ENCODE measurements at places on chromosomes 6 and 20.

GRCh38 chr6:157714153-157714490 is 108.9 kb upstream of the SNX9 start:
- DNase-seq: no peak

DNA sequence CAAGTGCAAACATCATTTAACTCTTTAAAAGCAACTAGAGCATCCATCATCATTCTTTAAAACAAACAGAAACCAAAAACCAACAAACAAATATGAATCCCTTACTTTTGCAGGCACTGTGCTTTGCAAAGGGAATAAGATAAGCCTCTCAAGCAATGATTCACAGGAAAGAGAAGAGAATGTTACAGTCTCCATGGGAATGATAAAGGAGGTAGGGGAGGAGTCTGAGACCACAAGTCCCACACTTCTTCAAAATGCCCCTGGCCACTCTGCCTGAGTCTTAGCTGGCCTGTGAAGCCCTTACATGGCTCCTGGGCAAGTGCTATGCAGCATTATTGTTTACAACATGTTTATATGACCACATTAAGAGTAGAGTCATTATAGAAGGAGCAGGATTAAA is 257.7 kb upstream of the MARCKS start:
- no peak for DNase-seq

DNA sequence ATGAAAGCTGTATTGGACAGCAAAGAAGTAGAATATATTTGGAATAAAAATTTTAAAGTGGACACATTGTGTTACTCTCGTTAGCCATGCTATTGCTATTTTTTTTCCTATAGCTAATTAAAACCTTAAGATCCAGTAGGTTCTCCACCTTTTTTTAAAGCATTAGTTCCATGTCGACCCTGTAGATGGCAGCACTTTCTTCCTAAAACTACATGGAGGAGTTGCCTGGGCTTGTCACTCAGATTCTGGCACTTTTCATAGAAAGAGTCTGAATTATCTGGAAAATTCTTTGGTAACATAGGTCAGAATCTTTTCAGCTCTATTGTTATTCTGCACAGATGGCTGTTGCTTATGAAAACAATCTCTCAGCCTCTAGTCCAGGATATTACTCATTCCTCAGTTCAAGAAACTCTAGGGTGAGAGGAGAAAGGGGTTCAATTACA is 42.0 kb upstream of the ESR1 start:
- peak; percentile 49 for DNase-seq

DNA sequence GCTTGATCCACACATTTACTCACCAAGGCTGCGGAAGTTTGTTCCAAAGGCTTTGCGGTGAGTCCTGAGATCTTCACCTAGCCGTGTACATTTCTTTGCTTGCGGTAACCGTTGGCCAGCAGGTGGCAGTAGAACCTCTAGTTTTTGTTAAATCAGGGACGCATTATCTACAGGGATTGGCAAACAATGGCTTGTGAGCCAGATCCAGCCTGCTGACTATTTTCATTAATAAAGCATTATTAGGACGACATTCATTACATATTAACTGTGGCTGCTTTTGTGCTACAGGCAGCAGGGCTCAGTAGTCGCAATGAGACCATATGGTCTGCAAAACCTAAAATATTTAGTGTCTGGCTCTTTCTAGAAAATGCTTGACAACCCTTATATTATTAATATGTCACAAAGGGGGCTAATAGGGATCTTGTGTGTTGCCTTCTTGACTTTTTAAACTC is 174.1 kb downstream of the DOK5 start:
- DNase-seq: peak; percentile 52

GRCh38 chr6:110048221-110048875 is 70.2 kb downstream of the GPR6 start:
- no peak for DNase-seq

DNA sequence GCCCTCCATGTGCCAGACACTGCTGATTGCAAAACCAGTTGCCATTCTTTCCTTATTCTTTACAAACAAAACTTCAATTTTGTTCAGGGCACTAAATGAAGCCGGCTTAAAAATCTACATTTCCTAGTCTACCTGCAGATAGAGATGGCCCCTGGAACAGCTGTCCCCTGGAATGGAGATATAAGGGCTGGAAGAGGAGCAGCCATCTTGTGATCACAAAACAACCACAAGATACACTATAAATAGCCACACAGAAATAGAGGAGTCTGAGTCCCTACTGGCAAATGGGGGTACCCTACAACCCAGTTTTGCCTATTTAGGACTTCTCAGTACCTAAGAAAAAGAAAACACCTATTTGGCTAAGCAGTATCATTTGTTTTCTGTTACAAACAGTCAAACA is 115.9 kb upstream of the BEND6 start:
- no peak for DNase-seq

- no peak for DNase-seq
Observed at GRCh38 chr20:48779435-48779834, 48.4 kb downstream of the PREX1 start.

DNA sequence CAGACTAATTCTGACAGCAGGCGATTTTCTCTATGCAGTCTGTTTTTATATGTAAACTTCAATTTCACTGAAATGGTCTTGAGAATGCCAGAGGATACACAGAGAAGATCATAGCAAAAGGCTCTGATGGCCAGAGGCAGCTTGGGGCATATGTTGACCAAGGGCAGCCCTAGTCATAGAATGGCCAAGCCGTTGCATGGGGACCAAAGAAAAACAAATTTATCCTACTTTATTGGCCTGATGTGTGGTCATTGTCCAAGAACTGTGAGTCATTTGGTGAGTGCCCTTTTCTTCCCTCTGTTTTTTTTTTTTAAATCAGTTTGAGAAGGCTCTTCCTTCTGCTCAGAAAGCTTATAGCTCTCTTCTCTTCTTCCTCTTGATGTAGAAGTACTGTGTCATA is 5.8 kb downstream of the HDGFL1 start:
- DNase-seq: no peak
